ENCODE measurements at places on chromosomes 16 and 17.

- no peak for DNase-seq
Measured at GRCh38 chr17:76539631-76540271, at the start of gene PRCD. Gene PRCD (plus strand): TSS chr17:76540044. CDS start chr17:76540142, 98 bp downstream.

GRCh38 chr16:69921127-69921526 lies 30.0 kb upstream of the CLEC18A start:
- no peak for DNase-seq

GRCh38 chr17:1762901-1763898 lies 1.3 kb downstream of the SERPINF1 start:
- no peak for DNase-seq

GRCh38 chr17:77042476-77043231 lies 98.1 kb upstream of the SEC14L1 start:
- no peak for DNase-seq

DNA sequence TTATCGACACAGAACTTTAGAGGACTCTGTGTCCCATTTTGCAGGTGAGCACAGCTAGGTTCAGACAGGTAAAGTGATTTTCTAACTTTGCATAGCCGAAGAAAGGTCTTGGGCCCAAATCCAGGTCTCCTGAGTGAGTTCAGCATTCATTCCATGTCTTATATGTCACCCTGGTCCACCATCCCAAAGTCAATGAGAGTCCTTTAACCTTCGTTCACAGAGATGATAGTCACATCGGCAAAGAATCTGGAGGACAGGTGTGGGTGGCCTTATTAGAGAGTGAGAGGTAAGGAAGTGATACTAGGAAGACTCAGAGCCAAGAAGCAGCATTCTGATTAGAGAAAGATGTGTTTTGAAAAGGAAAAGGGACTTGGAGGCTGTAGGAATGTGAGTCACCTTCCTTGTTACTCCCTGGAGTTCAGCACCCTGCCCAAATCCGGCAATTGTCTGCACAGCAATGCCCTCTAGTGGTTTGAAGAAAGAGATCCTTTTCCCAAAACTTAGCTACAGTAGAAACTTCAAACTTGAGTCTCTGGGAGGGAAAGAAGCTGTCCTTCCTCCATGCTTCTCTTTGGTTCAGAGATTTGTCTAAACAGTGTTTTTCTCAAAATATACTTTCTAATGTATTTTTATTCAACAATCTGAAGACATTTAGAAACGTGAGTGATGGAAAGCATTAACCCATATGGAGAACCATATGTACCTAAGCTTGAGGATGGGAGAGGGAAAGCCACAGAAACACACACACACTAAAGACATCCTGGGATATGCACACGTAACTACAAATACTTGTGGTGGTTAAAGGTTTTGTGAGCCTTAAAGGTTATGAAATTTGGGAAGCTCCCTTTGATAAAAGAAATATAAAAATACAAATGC lies 96.4 kb upstream of the SHISA6 start:
- no peak for DNase-seq

GRCh38 chr17:50412188-50412732 lies 13.8 kb upstream of the ACSF2 start:
- DNase-seq: no peak

- DNase-seq: no peak
Measured at GRCh38 chr17:62888148-62888547, 77.9 kb upstream of the TANC2 start.

- DNase-seq: no peak
Measured at GRCh38 chr17:19549746-19550623, 16.3 kb downstream of the SLC47A1 start.

- no peak for DNase-seq
Measured at GRCh38 chr17:35148144-35148543, 527 bp downstream of the UNC45B start.

GRCh38 chr16:63695347-63695746 lies 1426.5 kb downstream of the CDH11 start:
- DNase-seq: no peak

DNA sequence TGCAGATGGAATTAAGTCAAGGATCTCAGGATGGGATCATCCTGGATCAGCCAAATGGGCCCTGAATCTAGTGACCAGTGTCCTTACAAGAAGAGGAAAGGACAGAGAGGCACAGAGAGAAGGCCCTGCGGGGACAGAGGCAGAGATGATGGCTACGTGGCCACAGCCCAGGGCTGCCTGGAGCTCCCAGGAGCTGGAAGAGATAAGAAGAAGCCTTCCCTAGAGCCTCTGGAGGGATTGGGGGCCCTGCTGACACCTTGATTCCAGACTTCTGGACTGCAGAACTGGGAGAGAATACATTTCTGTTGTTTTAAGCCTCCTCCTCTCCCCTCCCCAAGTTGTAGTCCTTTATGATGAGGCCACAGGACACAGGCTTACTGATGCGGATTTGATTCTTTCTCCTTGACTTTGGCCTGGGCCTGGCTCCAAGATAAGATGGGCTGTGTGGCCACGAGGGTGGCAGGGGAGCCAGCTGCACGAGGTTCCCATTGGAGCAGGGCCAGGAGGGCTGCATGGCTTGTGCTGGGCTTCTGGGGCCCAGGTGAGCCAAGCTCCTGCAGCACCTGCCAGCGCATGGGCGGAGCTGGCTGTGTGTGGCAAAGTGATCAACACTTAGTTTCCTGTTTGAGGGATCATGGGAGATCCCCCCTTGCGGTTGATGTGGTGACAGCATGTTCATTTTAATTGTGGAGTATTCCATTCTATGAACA lies 146.1 kb downstream of the IRF8 start:
- DNase-seq: no peak

GRCh38 chr16:58201163-58201562 lies 3.3 kb upstream of the CSNK2A2 start:
- DNase-seq: no peak

GRCh38 chr16:50802000-50802399 lies 60.1 kb downstream of the CYLD start:
- no peak for DNase-seq

- DNase-seq: no peak
Measured at GRCh38 chr17:80501741-80502577, 25.6 kb upstream of the NPTX1 start.

DNA sequence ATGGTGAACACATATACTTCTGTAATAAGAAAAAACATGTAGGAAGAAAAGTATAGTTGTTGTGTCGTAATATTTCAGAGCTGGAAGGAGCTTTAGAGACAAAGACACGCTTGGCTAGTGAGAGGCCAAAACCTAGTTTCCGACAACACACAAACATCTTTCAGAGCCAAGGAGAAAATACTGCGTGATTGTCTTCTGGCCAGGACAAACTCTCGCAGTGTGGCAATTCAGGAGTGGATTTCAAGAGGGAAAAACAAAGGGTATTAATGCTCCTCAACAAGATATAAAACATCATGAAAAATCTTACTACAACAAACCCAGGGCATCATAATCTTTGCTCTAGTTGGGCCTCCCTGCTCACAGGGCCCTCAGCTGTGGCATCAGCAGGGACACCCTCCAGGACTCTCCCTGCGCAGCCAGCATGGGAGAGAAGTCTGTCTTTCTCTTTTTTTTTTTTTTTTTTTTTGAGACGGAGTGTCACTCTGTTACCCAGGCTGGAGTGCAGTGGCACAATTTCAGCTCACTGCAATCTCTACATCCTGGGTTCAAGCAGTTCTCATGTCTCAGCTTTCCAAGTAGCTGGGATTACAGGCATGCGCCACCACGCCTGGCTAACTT lies 66.4 kb downstream of the CYB5B start:
- DNase-seq: no peak

DNA sequence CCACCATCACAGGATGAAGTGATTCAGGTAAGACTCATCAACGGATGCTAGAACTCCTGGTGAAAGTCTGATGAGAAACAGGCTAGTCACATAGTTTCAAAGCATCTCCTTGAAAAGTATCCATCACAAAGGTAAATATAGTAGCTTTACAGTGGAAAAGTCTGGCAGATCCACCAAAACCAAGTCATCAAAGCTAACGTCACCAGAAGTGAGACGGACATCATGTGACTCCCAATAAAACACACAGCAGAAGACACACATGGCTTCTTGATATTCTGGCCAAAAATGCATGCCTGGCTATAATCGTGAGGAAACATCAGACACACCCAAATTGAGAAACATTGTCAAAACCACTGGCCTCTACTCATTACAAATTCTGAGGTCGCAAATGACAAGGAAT lies 17.9 kb upstream of the TRPV3 start:
- no peak for DNase-seq

DNA sequence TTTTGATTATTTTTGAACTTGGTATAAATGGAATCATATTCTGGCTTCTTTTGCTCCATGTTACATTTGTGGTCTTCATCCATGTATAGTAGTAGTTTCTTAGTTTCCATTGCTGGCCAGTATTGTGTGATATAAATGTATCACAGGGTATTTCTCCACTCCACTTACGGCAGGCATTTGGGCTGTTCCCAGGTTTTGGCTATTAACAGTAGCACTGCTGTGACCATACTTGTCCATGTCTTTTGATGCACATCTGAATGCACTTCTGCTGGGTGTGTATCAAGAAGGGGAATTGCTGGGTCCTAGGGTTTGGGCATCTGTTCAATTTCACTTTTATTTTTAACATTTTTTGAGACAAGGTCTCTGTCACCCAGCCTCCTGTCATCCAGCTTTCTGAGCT lies 13.9 kb downstream of the NTN1 start:
- no peak for DNase-seq

DNA sequence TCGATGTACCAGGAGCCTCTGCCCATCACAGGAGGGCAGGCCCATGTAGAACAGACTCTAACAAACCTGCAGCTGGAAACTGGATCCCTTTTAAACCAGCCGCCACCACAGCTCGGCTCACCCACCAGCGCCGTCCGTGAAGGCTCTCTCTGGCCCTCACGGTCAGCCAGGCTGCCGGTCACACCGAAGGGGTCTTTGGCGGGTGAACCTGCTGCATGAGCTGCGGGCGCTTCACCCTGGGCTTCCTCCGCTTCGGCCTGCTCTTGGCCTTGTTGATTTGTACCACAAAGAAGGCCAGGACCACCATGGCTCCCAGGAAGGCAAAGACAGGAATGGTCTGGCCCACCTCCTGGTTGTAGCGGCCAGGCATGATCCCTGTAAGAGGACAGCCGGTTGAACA lies 11.7 kb upstream of the SLC38A8 start:
- DNase-seq: no peak

- no peak for DNase-seq
Measured at GRCh38 chr16:58809213-58809612, 75.1 kb upstream of the GOT2 start.

- no peak for DNase-seq
Measured at GRCh38 chr16:30147843-30148510, 25.0 kb upstream of the MAPK3 start.

GRCh38 chr16:4737545-4737944 lies 3.2 kb downstream of the DNAAF8 start:
- DNase-seq: no peak

GRCh38 chr16:70437017-70437581 lies 1.8 kb downstream of the ST3GAL2 start:
- no peak for DNase-seq

- DNase-seq: no peak
Measured at GRCh38 chr17:77343031-77343800, 202.4 kb downstream of the SEC14L1 start.

GRCh38 chr17:41185001-41185400 lies 290 bp upstream of the KRTAP4-1 start:
- DNase-seq: no peak

GRCh38 chr17:43855061-43855460 lies 8.1 kb downstream of the CD300LG start:
- DNase-seq: no peak

GRCh38 chr17:83037874-83038165 lies 41.6 kb upstream of the METRNL start:
- DNase-seq: no peak

GRCh38 chr17:52383493-52384100 lies 225.1 kb upstream of the CA10 start:
- DNase-seq: no peak

DNA sequence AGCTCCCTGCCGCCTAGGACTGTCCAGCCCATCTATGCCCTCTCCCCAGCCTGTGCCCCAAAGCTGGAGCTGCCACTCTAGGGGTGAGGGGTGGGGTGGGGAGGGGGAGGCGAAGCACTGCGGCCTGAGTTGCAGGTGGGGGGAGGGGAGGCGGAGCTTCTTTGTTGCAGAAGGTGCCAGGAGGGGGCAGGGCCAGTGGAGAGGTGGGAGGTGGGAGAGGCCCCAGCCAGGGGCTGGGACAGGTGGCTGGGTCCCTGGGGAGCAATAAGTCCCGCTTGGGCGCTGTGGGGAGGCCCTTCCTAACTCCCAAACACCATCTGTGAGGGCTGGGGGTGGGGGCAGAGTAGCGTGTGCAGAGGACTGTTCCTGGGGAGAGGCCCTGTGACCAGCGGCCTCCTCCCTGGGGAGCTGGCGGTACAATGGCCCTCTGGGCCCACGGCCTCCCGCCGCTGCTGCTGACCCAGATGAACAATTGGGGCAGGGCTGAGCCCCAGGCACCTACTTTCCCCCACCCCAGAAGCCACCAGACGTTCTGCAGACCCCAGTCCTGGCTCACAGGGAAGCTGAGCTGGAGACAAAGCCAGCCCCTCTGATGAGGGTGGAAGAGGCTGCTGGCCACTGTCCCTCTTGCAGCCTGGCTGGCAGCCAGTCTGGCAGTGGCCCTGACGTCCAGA lies 2.2 kb upstream of the NTN3 start:
- no peak for DNase-seq

DNA sequence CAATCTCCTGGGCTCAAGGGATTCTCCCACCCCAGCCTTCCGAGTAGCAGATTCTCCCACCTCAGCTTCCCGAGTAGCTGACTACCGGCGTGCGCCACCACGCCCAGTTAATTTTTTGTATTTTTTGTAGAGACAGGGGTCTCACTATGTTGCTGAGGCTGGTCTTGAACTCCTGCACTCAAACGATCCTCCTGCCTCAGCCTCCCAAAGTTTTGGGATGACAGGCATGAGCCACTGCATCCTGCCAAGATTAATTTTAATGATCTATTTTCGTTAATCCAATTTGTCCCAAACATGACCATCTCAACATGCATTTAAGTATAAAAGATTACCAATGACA lies 1.2 kb downstream of the ZC3H7A start:
- no peak for DNase-seq

- DNase-seq: no peak
Measured at GRCh38 chr17:67246403-67246652, 1.3 kb upstream of the HELZ start.

GRCh38 chr16:1870365-1871082 lies 1.4 kb downstream of the MEIOB start:
- no peak for DNase-seq

- no peak for DNase-seq
Measured at GRCh38 chr16:54402270-54402669, 115.7 kb upstream of the IRX3 start.

GRCh38 chr17:78435330-78436005 lies 57.0 kb downstream of the PGS1 start:
- no peak for DNase-seq

GRCh38 chr17:40727447-40728231 lies 24.1 kb upstream of the KRT24 start:
- no peak for DNase-seq
